ENCODE measurements at places on chromosomes 3 and 15.

DNA sequence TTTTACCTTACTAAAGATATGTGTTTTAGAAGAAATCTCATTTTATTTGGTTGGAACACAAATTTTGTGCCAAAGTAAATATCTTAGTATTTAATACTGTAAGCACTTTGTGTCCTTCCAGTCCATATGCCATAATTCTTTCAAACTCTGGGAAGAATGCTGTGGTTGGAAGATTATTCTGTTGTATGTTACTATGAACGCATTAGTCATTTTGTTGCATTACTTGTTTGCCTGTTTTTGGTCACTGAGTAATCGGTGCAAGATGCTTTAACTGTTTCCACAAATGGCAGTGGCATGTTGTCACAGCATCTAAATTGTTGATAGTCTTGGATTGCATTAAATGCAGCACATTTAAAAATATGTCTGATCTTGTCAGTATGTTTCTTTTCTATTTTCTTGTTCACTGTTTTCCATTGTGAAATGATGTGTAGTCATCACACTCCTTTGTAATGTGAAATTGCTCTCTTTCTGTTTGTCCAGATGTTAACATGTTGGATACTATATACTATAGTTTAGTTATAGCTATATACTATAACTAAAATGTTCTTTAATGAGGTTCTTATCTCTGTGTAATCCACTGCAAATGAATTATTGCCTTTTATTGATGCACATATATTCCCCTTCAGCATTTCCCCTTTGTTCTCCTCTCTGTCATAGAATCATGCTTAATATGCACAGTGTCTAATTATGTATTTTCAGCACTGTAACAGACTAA, 89.9 kb upstream of the FLNB start:
- DNase-seq = no peak

DNA sequence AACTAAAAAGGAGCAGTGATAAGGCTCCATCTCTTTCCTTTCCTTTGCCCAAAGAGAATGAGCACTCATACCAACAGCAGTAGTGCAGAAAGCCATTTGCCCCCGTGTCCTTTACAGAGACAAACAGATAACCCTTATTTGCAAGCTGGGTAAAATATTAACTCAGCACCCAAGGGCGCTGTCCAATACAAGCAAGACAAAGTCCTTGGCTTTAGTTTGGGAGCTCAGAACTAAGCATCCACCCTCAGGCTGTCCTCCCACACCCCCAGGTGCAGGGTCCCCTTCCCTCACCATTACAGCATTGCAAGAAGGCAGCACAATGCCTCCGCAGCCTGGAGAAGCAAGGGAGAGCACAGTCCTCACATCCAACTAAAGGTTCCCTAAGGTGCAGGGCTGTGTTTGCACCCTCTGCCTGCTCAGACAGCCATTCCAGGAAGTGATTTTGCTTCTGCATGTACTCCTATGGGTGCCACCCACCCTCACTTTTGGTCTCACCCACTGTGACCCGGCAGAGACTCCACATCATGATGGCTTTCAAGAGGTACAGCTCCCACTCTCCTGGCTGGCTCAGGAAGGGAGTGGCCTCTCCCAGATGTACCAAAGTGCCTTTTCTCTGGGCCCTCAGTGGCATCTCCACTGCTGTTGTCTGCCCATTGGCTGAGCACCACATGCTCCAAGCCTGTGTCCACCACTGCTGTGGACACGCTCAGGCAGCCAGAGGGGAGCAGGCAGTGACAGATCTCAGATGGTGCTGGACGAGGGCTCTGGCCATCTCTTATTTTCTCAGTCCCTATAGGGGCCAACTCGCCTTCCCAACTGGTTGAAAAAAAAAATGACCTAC, 34.1 kb upstream of the HES1 start:
- DNase-seq = no peak

GRCh38 chr3:169389925-169390253, 273.6 kb downstream of the MECOM start:
- no peak for DNase-seq

- DNase-seq = no peak
These were observed 93.7 kb upstream of the UBE3A start for GRCh38 chr15:25532269-25533140.

DNA sequence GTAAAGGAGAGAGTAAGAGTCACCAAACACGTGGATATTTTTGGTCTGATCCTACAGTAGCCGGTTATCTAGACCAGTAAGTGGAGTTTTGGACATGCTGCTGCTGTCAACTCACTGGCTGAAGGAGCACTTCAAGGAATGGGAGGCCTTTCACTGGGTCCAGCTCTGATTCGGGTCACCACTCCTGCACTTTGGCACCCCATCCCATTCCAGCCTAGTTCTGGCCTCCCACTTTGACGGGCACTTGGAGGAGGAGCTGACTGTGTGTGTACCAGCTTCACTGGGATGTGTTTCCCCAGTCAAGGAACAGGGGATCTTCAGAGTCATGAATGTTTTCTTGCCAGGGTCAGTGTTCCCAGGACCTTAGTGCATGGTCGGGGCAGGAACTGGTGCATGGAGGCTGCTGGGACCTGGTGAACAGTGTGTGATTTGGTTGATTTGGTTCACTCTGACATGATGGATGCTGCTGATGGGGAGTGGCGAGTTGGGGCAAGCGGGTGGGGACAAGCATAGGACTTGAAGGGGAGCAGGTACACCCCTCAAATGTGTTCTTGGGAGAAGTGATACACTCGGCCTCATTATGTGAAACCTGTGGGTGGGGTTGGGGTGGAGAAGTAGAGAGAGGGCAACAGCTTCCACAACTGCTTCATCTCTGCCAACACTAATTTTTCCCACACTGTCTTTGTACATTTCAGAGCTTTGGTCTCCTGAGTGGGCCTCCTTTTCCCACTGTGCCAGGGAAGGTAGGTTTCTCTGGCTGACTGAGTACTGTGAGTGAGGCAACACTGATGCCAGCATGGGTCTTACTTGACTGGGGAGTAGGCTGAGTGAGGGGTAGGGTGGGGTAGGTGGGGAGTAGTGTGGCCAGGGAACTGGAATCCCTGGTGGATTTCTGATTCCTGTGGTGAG, 64.0 kb downstream of the RGMA start:
- DNase-seq = no peak

All from hippocampal formation (tissue), 2 donors.